ENCODE measurements at places on chromosomes 7 and 10.
A peak's percentile ranks its signal among the peaks of the same experiment; 100 is the strongest.

GRCh38 chr7:81013083-81013817 is 94.4 kb upstream of the SEMA3C start:
- no peak for DNase-seq

- DNase-seq = no peak
Measured at GRCh38 chr10:5698062-5698461, 13.4 kb downstream of the TASOR2 start.

DNA sequence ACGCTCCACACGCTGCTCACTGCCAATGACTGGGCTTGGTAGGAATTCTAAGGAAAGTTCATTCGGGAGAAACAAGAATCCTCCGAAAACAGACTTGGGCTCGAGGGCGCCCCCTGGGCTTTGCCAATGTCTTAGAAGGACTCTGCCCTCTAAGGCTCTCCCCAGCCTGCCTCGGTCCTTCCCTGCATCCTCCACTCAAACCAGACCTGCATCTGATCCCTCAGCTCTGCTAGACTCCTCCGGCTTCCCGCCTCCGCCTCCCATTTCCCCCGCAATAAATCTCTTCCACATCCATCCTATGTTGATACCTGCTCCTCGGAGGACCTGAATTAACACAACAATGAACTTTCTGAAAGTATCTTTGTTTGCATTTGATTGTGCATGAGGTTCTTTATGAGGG is 177.6 kb downstream of the PLPP4 start:
- DNase-seq = no peak

DNA sequence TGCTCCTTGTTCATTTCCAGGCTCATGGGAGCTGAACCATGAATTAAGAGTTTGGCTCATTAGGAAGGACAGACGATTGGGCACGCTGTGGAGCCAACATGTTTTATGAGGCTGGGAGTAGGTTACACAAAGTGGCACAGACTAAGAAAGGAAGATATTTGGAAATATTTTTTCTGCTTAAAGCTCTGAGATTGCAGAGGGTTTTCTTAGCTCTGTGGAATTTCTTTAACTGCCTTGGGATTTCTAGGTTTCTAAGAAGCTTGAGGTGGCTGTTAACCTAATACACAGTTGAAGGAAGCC is 344.6 kb downstream of the RNLS start:
- DNase-seq = no peak

DNA sequence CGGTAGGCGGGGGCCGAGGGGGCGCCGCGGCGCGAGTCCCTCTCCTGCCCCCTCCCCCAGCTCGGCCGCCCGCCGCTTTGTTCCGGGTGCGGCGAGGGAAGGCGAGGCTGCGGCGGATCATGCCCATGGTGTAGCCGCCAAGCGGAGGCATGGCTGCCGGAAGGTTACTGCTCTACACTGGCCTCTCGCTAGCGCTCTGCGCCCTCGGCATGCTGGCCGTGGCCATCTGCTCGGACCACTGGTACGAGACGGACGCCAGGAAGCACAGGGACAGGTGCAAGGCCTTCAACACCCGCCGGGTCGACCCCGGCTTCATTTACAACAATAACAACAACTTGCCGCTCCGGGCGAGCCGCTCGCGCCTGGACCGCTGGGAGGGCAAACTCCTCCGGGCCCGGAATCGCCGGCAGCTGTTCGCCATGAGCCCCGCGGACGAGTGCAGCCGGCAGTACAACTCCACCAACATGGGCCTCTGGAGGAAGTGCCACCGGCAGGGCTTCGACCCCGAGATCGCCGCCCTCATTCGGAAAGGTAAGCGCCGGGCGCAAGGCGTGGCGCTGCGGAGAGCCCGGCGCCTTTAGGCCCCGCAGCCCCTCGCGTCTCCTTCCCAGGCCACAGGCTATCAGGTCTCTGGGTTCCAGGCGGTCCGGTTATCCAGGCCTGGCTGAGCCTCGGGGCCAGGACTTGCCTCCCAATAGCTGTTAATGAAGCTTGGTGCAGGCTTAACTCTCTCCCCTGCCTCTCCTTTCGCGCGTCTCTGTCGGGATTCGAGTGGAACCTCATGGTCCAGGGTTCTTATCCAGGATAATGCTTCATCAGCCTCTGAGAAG is 513 bp downstream of the TMEM178B start:
- peak; percentile 4 for DNase-seq

DNA sequence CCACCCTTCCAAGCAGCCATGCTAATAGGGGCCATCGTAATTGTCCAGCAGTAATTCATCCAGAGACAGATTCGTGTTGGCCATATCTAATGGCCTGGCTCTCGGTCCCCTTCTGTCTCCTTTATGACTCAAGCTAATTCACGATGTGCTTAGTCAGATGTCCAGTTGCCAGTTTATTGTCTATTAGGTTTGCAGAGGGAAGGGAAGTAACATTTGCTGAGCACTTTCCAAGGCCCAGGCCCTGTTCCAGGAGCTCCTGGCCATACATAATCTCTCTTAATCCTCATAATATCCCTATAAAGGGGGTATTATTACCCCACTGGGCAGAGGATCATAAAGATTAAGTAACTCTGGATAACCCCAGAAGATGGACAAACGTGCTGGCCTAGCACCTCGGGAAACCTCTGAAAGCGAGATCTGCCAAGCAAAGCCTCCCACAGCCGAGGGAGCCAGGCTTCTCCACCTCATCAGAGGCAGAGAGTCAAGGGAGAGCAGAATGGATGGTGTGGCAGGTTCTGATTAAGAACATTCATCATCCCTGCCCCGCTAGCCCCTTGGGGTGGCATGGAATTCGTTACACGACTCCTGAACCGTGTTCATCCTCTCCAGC is 153.7 kb downstream of the PLXNA4 start:
- DNase-seq = no peak

DNA sequence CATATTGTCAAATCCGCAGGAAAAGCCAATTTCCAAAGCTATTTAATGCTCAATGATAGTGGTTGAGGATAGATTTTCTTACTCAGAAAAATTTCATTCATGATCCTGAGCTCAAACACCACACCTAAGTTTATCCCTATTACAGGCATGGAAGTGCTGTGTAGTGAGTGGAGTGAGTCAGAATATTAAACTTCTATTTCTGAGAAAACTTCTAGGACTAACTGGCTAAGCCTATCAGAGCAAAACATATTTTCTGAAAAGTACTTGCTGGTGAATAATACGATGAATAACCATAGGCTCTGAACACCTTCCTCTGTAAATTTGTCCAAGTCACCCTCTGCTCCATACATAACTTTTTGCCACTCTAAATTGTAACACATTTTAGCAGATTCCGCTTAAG is 221.5 kb downstream of the SUGCT start:
- DNase-seq = no peak

GRCh38 chr10:121058082-121058481 is 206.9 kb downstream of the WDR11 start:
- DNase-seq = no peak

- DNase-seq = no peak
Measured at GRCh38 chr7:22591271-22591670, 91.3 kb upstream of the STEAP1B start.

DNA sequence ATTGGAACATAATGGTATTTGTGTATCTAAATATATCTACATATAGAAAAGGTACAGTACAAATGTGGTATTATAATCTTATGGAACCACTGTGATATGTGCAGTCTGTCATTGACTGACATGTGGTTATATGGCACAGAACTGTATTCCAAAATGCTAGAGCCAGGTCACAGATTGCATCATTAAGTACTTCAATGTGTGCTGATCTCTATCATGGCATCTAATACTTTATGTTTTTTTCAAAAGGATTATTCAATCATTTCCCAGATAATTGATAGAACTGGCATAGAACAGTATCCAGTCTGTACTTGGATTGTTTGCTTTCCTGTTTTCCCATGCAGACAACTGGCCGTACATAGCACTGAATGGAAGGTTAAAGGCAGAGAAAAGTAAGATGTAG is 662.7 kb downstream of the PARD3 start:
- DNase-seq = no peak

DNA sequence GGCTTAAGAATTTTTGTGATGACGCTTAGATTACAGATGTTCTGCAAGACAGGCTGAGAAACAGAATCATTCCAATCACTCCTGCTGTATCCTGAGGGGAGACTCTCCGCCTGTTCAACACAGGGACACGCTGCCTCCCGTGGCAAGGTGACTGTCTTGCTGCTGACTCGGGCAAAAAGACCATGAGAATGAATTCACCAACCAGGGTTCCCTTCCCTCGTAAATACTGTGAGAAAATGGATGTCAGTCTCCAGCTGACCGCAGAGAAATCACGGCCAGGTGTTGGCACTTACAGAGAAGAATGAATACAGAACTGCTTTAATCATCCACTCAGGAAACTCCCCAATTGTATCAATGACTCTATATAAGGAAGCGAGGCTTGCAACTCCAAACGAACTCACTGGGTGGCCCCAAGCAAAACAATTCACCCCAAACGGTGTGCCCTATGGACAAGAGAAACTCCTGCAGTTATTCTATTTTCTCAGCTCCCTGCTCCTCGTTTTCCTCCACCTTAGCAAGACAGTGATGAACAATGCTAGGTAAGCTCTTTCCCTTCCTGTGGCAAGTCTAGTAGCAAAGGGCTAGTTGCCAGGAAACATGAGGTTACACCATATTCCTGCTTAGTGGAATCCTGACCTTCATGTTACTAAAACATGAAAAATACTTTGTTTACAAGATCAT is 22.8 kb downstream of the GNA12 start:
- DNase-seq = no peak

DNA sequence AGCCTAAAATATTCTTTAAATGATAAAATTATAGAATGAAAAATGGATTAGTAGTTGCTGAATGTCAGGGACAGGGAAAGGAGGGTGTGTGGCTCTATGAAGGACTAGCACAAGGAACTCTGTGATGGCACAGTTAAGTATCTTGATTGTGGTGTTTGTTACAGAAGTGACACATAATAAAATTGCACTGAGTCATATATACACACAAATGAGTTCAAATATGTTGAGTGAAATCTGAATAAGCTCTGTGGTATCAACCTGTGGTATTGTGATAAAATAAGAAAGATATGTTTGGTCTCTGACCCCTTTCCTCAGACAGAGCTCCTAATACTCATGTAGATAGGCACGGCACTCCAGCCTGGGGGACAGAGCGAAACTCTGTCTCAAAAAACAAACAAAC is 181.5 kb upstream of the TRIM24 start:
- DNase-seq = no peak

DNA sequence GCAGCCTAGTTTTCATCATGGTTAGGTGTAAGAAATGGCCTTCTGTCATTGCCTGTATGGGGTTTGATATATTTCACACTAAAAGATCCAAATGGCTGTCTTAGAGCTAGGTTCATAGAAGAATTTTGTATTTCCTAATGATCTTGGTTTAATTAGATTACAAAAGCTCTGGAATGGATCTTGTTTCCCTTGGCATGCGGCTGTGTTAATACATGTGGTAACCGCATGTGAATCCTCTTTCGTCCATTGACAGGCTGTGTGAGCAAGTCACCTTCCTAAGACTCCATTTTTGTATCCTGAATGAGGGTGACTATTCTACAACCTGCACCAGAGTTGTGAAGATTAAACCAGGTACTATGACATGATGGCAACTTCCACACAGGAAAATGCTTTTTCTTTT is 12.4 kb upstream of the FZD1 start:
- no peak for DNase-seq

GRCh38 chr7:28957751-28958234 is 337 bp downstream of the TRIL start:
- no peak for DNase-seq

GRCh38 chr7:21757537-21758282 is 188.0 kb downstream of the CDCA7L start:
- no peak for DNase-seq

DNA sequence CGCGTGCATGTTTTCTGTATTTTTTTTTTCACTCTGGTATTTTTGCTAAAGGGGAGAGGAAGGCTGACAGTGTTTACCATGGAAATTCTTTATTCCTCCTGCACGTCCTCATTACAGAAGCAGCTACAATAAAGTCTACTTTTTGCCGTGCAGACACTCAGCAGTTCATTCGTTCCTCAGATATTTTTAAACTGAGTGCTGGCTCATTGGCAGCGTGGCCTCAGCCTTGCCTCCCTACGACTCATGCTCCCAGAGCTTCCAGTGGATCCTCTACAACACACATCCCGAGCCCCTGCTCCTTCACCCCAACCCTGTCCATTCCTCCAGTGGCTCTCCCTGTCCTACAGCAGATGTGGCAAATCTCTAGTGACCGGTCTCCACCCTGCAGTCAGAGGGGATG is 239.2 kb upstream of the ZMIZ1 start:
- DNase-seq = no peak

DNA sequence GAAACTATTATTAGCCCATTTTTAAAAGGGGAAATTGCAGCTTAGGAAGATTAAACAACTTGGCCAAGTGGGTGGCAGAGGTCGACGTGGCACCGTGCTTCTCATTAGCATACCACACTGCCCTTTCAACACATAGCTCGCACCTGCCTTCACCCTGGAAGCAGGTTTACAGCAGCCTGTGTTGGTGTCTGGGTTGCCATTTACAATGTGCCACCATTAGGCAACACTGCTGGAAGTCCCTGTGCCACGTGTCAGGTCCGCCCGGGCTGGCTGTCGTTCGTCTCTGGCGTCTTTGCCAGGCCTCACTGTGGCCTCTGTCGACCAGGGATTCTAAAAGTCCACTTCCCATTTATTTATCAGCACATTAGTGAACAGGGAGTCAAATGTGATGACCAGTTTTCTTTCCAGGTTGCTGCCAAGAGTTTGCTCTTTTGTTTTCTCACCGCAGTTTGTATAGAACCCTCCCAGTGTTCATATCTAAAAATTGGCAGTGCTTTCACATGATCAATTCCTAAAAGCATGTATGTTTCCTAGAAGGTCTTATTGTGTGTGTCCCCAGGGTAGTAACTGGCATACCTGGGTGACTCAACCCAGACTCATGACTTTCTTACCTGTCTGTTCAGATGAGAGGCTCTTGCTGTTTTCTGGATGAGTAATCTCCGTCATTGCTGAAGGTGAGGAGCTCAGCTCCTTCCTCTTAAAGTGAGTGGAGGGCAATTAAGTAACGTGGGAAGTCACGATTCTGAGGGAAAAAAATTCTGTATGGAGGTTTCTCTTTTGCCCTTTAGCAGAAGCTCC is 9.2 kb downstream of the INSIG1 start:
- no peak for DNase-seq

DNA sequence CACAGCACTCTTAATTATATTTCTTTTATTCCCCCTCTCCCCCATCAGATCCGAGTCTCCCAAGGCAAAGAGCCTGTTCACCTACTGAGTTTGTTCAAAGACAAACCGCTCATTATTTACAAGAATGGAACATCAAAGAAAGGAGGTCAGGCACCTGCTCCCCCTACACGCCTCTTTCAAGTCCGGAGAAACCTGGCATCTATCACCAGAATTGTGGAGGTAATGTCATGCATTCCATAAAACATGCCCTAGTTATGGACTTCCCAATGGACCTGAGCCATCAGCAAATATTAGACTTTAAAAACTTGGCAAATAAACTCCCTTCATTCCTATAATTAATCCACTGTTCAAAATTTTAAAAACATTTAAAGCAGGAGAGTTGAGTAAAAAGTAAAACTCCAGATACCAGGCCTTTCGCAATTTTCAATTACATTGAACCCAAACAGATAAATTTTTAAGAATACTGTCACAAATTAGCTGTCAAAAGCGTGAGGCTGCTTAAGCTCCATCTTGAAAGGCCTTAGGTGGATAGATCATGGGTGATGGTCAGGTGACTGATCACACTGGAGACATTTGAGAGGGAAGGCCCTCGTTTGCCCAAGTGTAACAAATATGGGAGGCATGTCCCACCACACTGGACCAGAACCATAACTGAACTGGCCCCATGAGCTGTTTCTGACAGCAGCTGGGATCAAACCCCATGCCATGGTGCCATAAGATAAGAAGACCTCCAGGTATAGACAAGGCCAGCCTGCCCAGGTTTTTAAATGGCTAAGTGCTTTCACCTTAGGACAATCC is 46.9 kb upstream of the ARL4A start:
- no peak for DNase-seq
